ENCODE measurements at places on chromosomes 7 and 10. TPM values are rescaled to one million over a fixed set of nuclear protein-coding genes. Genes with fewer than 3 reads are reported as not detected.

GRCh38 chr10:85847085-85847484 is 519.5 kb downstream of the GRID1 start:
- DNase-seq = no peak

SLC29A4 gene
- total RNA-seq = 2.7 TPM

DNA sequence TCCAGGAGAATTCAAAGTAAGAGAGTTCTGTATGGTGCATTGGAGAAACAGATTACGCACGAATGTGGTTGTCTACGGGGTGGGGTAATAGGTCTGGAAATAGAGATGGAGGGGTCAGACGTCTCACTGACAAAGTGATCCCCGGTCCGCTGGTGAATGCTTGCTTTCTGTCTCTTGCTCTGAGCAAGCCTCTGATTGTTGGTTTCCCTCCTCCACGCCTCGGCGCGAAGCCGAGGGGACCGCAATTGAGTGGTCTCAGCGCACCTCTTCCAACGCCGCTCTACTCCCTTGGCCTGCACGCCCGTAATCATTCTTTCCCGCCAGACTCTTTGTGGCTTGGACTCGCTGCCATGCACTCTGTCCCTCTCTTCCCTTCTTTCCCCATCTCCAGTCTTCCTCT is 46.5 kb upstream of the PFKP start:
- DNase-seq = no peak

DNA sequence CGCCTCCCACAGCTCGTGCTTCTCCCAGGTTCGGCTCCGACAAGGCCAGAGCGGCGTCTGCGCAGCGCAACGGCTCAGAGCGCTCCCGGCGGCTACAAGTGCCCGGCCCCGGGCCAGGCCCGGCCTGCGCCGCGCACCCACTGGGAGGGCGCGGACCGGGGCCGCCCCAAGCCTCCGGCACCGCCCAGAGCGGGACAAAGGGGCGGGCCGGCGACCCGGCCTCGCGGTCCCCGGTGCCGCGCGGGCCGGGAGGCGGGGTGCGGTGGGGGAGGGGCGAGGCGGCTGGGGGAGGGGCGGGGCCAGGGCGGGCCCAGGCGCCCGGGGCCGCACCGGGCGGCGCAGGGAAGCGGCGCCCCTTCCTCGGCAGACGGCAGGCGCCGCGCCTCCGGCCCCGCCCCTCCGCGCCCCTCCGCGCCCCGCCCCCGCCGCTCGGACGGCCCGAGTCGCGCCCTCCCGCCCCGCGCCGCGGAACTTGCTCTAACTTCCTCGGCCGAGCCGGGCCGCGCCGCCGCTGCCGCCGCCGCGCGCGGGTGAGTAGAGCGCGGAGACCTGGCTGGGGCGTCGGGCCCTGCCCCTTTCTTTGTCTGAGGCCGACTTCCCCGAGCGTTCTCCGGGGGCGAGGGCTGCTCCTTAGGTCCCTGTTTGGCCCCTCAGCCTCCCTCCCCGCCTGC is at the start of gene TSPAN14:
Gene TSPAN14, plus strand, starts transcription at position 469 of the 671 bp plus-strand sequence. CDS start 34,924 bp downstream, outside the sequence.
- DNase-seq = no peak

- DNase-seq = no peak
These were observed 2.3 kb upstream of the GSTO1 start for GRCh38 chr10:104252368-104252767.

GJD4 gene
- total RNA-seq = not detected

C10orf95 gene
- total RNA-seq = not detected

DNA sequence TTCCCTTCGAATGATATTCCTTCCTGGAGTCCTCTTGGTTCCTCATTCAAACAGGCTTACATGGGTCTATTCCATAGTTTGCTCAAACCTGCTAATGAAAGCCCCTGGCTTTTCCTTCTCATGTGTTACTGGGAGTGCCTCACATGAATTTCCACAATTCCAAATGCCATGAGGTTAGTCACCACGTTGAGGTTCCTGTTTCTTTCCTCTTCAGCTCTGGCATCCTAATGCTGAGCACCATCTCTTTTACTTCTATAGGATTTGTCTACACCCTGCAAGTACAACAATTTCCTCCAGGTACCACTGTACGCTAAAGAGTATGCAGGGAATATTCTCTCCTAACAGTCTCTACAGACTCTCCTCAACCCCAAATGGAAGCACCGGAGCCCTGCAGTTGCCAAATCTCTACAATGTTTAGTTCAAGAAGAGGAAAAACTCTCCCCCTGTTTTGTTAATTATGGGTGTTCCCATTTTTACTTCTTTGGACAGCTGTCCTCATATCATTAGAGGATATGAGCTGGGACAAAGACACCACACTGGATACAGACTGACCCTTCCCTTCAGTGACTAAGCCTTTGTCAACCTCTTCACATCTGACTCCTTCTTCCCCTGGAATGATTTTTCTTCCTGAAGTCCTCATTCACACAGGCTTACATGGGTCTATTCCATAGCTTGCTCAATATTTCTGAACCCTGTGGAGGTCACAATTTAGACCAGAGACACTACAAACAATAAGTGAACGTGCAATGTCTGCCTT is 145.8 kb upstream of the BET1 start:
- DNase-seq = no peak

AKR1D1 gene
- total RNA-seq = not detected

DNA sequence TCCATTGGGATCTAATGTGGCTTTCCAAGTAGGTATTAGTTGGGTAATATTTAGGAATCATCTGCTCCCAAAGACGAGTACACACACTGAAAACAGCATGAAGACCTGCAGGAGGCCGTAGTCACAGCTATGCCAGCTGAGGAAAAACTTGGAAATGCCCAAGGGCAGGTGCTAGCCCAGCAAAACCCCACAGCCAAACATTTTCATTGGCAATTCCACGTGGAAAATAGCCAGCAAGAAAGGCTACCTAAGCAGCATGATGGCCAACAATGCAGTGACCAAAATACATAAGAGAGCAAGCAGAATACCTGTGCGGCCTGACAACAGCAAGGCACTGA is 32.7 kb downstream of the DOCK4 start:
- DNase-seq = no peak

COL1A2 gene
- 11,897 TPM for total RNA-seq

NKX1-2 gene
- not detected for total RNA-seq

DNA sequence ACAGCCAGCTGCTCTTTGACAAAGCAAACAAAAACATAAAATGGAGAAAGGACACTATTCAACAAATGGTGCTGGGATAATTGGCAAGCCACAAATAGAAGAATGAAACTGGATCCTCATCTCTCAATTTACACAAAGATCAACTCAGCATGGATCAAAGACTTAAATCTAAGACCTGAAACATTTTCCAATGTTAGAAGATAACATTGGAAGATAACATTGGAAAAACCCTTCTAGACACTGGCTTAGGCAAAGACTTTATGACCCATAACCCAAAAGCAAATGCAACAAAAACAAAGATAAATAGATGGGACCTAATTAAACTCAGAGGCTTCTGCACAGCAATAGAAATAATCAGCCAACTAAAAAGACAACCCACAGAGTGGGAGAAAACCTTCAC is 425.7 kb upstream of the SEMA3D start:
- no peak for DNase-seq

GRCh38 chr7:12199363-12199762 is 11.7 kb upstream of the TMEM106B start:
- DNase-seq = no peak

MYL7 gene
- total RNA-seq = 2.7 TPM

- no peak for DNase-seq
These were observed 54.6 kb upstream of the ABCB4 start for GRCh38 chr7:87530126-87530525.

DNA sequence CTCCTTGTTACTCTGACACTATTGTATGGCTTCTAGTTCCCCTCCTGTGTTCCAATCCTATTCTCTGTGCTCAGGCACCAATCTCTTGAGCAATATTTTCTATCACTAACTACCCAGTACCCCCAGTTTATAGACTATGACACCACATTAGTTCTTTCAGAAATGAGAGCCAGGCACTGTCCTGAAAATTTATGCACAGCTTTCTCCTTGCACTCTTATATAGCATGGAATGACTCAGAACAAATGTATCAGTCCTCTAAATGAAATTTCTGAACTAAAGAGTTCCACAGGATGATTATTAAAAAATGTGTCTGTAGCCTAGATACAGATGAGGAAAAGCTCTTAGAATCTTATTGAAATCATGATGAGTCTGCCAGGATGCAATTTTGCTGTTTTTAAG is 489.9 kb downstream of the XPNPEP1 start:
- no peak for DNase-seq

GRCh38 chr7:21338728-21339164 is 89.1 kb upstream of the SP4 start:
- DNase-seq = no peak

ANXA11 gene
- total RNA-seq = 41.8 TPM

FGFR2 gene
- 61.9 TPM for total RNA-seq

DNA sequence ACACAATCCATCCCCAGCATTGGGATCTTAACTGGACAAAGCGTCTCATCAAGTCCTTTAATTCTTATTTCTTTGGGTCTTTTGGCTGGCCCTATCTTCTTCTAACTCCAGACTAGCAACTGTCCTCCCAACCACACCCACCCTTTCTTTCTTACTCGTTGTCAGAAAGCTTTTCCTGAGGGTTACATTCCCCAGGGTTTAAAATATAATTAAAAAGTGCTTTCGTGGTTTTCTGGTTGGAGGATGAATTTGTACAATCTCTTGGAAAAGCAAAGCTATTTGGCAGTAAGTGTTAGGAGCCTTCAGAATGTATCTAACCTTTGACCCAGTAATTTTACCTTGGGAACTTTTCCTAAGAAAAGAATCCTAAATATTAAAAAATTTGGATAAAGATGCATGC is 10.4 kb upstream of the ITGB8 start:
- no peak for DNase-seq

ABCB4 gene
- total RNA-seq = 1.2 TPM
